ENCODE measurements at places on chromosomes 1 and 21. TPM values are rescaled to one million over a fixed set of nuclear protein-coding genes. Genes with fewer than 3 reads are reported as not detected.

The PTPN22 gene
- 1.2 TPM for total RNA-seq

DNA sequence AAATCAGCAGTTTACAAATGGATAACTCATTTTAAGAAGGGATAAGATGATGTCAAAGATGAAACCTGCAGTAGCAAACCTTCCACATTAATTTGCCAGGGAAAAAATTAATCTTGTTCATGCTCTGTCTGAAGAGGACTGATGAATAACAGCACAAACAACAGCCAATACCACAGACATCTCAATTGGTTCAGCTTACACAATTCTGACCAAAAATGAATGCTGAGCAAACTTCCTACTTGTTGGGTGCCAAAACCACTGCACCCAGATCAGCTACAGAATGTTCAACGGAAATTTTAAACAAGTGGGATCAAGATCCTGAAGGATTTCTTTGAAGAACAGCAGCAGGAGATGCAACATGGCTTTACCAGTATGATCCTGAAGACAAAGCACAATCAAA, 98.3 kb downstream of the COQ8A start:
- DNase-seq, result no peak

GRCh38 chr1:14732728-14733047, 134.2 kb downstream of the KAZN start:
- no peak for DNase-seq

GRCh38 chr1:39849203-39849602, 34.1 kb downstream of the TRIT1 start:
- no peak for DNase-seq

DNA sequence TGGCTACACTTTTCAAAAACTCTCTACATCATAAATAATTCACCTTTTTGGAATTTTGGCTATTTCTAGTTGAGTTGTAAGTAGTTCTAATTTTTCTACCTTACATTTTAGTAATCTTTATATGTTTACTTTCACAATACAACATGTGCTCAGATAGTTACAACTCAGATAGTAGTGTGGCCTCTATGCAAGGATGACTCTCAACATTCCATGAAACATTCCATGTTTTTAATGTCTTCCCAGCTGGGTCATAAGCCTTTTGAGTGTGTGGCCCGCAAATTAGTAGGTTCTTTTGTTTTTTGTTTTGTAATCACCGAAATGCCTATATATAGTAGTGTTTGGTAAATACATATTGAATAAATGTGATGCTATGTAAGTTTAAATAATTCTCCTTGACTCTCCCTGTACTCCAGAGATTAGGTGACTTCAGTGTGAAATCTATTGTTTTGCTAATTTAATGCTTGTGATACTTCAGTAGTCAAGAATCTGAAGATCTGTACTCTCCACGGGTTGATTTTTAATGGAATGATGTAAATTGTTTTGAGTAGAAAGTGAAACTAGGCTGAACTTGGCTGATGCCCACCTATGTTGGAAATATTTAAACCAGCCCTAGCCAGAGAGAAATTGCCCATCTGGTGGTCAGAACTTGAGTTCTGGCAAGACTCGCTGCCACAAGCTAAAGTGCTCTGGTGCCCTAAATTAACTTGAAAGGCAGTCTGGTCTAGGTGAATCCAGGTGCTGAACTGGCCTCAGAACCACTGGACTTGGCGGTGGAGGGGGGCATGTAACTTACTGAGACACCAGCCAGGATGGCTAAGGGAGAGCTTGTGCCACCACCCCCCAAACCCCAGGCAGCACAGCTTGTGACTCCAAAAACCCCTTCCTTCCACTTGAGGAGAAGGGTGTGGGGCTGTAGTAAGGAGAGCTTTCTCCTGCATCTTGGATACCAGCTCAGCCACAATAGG, 165.6 kb downstream of the USP25 start:
- DNase-seq, result no peak
